Right lung (tissue), 10 donors: ENCODE measurements at places on chromosomes 12 and 14. TPM values are rescaled to one million over a fixed set of nuclear protein-coding genes. Genes with fewer than 3 reads are reported as not detected.

- DNase-seq: no peak
These were observed 4.0 kb upstream of the INF2 start for GRCh38 chr14:104685216-104685997.

Gene TAS2R19
- 2.5 TPM for polyA plus RNA-seq

Gene HOXC12
- polyA plus RNA-seq: not detected

GRCh38 chr12:3144495-3144894 is 67.3 kb downstream of the TSPAN9 start:
- DNase-seq: no peak

Gene CFAP73
- polyA plus RNA-seq: 6.7 TPM

Gene IL23A
- 0.99 TPM for polyA plus RNA-seq

DNA sequence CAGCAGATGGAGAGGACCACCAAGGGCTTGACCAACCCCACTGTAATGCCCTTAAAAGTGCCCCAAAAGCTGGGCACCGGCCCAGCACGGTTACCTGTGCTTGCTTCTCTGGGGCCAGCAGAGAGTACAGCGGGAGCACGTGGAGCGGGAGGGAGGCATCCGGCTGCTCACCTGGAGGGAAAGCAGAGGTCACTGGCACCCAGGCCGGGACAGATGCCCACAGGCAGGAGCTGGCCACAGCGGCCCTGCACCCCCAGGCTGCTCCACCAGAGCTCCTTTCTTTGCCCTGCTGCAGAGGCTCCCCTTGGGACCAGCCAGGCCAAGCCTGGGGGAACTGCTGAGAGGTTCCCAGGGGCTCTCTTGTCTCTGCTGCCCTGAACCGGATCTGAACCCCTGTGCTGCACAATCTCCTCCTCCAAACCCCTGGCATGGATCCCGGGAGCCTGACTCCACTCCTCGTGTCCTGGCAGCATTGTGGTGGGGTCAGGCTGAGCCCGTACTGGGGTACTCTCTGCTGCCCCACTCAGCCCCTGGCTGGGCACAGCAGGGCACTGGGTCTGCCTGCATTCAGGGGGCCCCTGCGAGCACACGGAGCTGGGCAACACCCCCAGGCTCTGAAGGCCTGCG is 24.0 kb downstream of the DHX37 start:
- DNase-seq: no peak

DNA sequence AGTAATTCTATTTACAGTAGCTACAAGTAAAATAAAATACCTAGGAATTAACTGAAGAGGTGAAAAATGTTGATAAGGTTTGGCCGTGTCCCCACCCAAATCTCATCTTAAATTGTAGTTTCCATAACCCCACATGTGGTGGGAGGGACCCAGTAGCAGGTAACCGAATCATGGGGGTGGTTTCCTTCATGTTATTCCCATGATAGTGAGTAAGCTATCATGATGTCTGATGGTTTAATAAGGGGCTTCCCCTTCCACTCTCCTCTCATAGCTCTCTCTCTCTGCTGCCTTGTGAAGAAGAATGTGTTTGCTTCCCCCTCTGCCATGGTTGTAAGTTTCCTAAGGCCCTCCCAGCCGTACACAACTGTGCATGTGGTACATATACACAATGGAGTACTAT is 1170.7 kb downstream of the BCL11B start:
- DNase-seq: no peak

DNA sequence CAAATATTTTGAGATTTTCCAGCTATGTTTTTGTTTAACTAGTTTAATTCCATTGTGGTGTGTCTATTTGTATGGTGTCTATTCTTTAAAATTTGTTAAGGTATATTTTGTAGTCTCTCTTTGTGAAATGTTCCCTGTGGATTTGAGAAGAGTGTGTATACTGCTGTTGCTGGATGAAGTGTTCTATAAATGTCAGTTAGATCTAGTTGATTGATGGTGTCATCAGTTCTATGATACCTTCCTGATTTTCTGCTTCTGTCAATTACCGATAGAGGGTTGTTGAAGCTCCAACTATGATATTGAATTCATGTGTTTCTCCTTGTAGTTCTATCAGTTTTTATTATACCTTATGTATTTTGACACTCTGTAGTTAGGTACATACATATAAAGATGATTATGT is 53.1 kb downstream of the FUT8 start:
- no peak for DNase-seq

- no peak for DNase-seq
These were observed 5.7 kb downstream of the WNT5B start for GRCh38 chr12:1634590-1635191.

Gene KLRB1
- 2.1 TPM for polyA plus RNA-seq

DNA sequence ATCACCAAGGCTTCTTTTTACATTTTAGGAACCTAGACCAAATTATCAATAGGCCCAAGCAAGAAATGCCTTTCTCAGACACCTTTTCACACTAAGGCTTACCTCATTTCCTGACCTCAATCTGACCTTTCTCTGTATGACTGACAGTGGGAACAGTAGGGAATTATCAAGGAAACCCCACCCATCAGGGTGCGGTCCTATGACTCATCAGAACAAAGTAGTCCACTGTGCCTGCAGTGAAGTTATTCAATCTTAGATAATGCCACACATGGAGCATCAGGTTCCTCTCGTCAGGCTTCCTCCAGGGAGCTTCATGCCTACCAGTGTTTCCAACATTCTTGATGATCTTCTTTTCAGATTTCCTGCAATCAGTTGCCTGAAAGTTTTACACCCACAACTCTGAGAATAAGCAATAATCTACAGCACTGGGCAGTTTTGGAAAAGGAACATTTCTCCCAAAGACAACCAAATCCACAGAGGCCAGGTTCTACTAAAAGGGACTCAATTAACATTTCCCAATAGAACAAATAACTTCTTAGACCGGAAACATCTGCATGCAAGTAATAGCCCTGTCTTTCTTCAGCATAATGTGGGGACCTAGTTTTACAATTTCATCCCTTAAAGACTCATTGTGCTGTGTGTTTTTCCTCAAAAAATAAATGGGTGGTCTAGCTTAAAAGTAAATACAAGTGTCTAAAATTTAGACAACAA is 35.9 kb upstream of the TMTC2 start:
- no peak for DNase-seq

- no peak for DNase-seq
These were observed 27.7 kb downstream of the MAX start for GRCh38 chr14:65074449-65075150.

GRCh38 chr14:102487204-102487577 is 22.4 kb downstream of the ANKRD9 start:
- no peak for DNase-seq

- peak; percentile 32 for DNase-seq
These were observed 176.7 kb downstream of the PAH start for GRCh38 chr12:102740141-102740955.

Gene PRMT5
- 123 TPM for polyA plus RNA-seq

GRCh38 chr12:1197264-1198018 is 206.4 kb downstream of the ERC1 start:
- no peak for DNase-seq

Gene ASCL1
- polyA plus RNA-seq: 5.6 TPM

Gene PIK3C2G
- polyA plus RNA-seq: 21.4 TPM

- peak; percentile 60 for DNase-seq
These were observed 31.9 kb upstream of the DUSP6 start for GRCh38 chr12:89384050-89384758.

DNA sequence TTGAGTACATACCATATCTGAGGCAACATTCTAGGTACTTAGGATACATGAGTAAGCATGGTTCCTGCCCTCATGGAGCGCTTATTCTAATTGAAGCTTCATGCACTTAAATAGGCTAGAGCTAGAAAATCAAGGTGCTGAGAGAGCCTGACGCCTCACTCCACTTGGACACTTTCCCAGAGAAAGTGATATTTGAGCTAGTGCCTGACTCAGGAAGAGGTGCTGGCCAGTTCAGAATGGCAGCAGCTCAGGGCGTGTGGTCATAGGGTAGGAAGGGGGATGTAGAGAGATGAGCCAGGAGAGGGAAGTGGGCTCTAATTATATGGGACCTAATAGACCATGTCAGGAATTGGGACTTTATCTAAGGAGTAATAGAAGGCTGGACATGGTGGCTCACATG is 33.3 kb downstream of the TULP3 start:
- no peak for DNase-seq

DNA sequence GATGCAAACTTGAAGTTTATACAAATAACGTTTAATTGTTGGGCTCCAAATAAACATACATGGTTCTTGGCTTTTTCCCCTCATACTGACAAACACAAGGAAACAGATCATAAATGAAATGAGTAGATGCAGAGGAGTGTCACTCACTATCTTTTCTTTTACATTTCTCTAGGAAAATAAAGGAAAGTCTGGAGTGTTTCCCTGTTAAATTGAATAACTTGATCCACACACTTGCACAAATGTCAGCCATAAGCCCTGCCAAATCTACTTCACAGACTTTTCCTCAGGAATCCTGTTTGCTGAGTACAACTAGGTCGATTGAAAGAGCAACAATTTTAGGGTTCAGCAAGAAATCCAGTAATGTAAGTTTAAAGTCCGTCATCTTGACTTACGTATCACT is 175.3 kb downstream of the PLCZ1 start:
- DNase-seq: no peak

DNA sequence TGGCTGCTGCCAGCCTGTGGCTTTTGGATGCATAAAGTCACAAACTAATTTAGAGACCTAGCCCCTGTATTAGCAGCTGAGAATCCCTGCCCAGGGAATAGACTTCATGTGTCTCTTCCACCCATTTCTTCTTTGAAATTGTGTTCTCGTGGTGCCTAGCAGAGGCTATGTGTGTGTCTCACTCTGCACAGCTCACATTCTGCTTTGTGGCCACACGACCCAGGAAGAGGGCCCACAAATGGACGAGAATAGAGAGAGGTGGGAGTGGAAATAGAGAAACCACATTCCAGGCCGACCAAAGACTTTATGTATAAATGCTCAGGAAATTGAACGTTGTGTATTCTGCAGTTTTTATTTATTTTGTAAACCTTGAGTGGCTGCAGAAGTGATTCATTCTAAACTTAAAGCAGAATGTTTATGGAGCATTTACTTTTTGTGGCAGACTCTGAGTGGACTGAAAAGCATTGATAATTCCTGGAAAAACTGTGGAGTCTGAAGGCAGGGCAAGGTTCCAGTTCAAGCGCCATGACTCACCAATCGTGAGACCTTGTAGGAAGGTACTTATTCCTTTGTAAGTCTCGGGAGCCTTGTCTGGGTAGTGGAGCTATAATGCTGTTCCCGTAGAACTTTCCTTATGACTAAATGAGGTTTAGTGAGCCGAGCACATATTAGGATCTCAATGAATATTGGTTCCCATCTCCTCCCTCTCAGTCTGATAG is 9.1 kb downstream of the B4GALNT3 start:
- no peak for DNase-seq

- DNase-seq: peak; percentile 59
These were observed 804 bp downstream of the GAPDH start for GRCh38 chr12:6534945-6535696.

- no peak for DNase-seq
These were observed 103.4 kb downstream of the LGMN start for GRCh38 chr14:92644970-92645515.

DNA sequence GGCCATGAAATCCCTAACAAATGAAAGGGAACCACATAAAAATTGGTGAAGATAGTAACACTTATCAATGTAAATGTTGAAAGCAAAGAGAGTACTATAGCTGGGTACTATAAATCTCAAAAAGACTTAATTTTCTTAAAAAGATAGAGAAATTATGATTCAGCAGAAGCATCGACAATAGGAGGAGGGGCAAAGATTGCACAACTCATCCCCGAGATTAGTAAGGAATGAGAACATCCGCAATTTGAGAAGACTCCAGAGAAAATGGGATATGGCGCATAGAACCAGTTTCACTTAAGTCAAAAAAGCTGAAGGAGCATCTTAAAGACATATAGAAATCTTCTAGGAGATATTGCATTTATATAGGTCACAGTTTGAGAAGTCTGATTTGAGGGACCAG is 220.2 kb upstream of the SLC16A7 start:
- no peak for DNase-seq

DNA sequence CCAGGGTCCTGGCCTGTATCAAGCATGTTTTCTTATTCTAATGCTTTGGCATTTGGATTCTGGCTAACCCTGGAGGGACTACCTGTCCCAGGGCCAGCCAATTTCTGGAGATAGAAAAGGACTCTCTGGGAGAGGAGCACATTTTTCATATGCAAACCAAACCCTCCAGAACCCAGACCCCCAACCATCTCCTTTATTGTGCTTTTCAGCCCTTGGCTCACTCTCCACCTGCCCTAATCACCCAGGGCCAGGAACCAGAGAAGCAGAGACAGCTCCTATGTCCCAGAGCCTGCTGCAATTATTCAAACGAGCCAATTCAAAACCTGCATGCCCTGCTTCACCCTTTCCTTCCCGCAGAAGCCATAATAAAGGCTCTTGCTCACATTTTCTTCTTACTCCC is 23.8 kb downstream of the HSPB8 start:
- DNase-seq: no peak

Gene RERGL
- polyA plus RNA-seq: 0.57 TPM

DNA sequence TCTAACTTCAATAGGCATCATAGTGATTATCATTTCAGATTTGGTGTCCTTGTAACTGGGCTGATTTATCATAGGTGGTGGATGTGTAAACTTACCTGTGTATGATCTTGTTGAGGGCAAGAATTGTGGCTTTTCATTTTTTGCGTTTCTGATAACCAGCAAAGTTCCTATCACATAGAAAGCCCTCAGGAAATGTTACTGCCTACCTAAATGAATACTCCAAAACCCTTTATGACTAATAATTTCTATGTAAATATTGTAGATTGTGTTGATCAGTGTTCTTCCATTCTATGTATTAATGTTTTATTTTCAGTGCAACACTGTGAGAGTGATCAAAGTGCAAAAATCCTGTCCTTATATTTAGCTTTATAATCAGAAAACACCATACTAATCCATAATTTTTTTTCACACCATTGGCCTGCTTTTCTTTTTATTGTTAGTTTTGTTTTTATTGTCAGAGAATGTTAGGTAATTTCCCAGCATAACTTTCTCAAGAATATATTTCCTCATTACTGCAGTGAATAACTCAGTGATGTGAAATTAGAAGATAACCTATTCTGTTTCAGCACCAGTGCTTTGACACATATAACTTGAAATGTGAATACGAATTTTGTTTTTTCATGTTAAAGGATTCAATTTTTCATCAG is 94.1 kb downstream of the GPHN start:
- no peak for DNase-seq

Gene CLEC9A
- polyA plus RNA-seq: 1.8 TPM

Gene RDH12
- 0.19 TPM for polyA plus RNA-seq

DNA sequence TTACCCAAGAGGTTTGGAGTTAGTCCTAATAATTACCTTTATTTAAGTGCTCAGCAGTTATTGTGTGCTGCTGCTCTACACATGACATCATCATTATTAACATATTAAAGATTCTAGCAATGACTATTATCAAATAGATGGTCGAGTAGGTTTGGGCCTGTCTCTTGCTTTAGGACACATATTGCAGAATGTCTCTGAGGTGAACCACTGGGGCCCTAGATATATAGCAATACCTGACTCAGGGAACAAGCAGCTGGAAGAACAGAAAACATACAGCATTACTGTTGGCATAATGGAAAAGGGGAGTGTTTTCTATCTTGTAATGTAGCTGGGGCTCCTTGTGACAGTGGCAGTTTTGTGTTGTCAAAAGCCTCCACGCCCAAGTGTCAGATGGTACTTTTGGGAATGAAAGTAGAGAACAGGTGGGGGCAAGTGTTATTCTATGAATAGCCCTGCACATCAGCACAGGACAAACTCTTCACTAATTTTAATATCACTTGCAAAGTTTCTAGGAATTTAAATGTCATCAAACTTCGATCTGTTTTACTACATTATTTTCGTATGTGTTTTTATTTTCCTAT is 54.6 kb downstream of the C12orf56 start:
- DNase-seq: no peak
